ENCODE measurements at places on chromosomes 13 and 19.
A peak's percentile ranks its signal among the peaks of the same experiment; 100 is the strongest.

GRCh38 chr19:39420769-39421168 lies 8.3 kb downstream of the PLEKHG2 start:
- DNase-seq: no peak

DNA sequence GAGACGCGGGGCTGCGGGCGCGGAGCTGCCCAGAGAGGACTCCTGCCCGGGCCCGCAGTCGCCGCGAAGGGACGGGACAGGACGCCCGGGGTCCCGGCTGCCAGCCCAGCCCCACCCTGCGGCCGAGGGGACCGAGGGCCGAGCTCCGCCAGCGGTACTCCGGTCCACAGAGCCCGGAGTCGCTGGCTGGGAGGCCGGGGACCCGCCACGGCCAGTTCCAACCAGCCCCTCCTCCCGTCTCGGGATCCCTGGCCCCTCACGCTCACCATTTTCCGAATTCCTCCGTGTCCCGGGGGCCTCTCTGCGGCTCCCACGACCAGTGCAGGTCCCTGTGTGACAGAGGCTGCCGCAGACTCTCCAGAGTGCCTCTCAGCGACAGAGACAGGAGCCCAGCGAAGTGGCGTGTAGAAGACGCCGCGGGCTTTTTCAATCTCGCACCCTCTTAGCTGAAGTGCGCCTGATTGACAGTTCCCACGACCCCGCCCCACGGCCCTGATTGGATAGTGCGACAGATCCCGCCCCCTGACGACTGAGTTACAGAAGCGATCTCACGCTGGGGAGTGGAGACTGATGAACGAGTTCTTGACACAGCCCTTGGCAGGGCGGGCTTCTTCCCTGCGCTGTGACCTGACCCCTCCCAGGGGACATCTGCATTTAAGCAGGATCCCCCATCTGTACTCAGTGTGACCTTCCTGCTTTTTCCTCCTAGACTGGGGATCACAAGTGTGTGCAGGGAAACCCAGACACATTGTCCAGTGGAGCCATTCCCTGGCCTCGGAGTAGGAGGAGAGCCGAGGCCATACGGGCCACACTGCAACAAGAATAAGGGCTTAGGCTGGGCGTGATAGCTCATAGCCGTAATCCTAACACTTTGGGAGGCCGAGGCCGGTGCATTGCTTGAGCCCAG lies 44.0 kb downstream of the ZNF823 start:
- DNase-seq: peak; percentile 69

DNA sequence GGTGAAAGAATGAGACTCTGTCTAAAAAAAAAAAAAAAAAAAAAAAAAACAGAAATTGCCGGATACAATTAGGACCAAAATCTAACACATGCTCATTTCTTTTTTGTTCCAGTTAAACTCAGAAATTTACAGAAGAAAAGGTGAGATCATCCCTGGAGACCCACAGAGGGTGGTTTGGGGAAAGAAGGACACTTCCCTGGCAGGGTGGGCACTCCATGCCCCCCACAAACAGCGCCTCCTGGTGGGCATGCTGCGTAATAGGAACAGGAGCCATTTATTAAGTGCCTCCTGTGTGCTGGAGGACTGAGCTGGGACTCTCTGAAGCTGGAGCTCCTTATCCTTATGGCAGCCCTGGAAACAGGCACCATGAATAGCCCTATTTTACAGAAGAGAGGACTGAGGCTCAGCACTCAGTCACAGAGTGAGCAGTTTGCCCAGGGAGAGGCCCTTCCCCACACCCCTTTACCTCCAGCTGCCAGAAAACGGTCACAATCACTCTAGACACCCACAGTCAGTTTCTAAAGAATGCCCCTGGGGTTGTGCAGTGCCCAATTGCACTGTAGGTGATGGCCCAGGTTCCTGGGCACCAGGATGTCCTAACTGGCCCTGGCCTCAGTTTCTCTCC lies 10.1 kb downstream of the C19orf38 start:
- DNase-seq: no peak

DNA sequence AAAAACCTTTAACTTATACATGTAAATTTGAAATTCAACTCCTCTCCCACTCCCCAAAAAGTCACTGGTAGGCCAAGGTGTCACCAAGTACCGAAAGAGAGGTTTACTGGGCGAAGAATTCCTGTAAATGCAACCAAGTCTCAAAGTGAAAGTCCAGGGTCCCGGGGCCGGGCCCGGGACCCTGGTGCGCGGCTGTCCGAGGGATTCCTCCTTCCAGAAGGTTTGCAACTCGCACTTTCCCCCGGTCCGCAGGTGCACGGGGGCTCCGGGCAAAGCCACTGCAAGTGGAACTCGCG lies 1.1 kb downstream of the STK24 start:
- DNase-seq: no peak

- DNase-seq: no peak
Measured at GRCh38 chr13:37026771-37027170, 26.2 kb downstream of the EXOSC8 start.

GRCh38 chr19:3456925-3457527 lies 23.3 kb downstream of the SMIM24 start:
- no peak for DNase-seq

DNA sequence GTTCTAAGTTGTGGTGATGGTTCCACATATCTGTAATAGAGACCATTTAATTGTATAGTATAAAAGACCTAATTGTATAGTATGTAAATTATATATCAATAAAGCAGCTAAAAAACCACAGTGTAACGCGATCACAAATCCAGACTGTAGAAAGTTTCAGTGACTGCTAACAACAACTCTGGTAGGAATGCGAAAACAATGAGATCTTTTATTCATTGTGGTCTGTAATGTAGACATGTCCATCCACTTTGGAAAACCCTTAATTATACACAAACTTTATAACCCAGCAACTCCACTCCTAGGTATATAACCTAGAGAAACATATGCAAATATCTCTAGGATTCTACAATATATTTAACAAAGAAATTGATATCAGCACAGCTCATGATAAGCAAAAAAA lies 549.5 kb downstream of the SLITRK1 start:
- no peak for DNase-seq

GRCh38 chr13:59345311-59345710 lies 818.4 kb downstream of the DIAPH3 start:
- DNase-seq: no peak

DNA sequence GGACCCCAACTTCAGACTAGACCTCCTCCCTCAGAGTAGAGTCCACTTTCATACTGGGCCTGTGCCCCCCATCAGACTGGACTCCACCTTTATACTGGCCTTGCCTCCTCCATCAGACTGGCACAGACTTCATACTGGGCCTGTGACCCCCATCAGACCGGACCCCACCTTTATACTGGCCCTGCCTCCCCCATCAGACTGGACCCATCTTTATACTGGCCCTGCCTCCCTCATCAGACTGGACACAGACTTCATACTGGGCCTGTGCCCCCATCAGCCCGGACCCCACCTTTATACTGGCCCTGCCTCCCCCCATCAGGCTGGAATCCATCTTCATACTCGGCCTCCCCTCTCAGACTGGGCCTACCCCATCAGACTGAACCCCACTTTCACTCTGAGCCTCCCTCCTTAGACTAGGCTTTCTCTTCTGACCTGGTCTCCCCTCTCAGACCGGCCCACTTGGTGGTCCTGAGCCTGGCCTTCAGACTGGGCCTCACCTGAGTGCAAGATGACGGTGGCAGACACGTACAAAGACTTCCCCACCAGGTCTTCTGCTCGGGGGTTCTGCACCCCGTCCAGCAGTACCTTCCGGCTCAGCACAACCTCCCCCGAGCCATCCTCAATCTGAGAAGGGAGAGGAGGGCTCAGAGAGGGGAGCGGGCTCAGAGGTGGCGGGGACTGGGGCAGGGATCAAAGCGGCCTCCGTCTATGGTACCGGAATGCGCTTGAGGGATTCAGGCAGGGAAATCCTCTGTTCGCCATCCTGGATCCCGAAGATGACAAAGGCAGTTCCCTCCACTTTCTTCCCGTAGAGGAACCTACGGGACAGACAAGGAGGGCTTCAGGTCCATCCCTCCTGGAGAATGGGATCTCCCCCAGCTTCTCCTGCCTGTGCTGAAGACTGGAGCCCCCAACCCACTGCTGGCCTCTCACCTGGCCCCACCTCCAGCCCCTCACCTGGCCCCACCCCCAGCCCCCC lies 7.5 kb downstream of the C3 start:
- DNase-seq: no peak

DNA sequence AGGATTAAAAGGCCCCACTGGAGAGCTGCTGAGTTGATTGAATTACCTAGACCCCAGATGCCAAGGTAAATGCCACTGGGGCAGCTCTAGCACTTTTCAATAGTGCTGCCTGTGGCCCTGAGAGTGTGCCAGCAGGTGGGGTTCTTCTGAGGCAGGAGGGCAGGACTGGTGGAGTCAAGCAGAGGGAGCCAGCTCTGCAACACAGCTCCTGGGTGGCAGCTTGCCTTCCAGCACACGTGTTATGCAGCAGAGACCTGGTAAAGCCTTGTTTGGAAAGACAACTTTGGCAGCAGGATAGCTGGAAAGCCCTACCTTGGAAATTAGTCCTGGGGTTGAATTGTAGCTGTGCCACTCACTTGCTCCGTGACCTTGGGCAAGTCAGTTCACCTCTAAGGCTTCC lies 306.6 kb downstream of the ATP8A2 start:
- no peak for DNase-seq

DNA sequence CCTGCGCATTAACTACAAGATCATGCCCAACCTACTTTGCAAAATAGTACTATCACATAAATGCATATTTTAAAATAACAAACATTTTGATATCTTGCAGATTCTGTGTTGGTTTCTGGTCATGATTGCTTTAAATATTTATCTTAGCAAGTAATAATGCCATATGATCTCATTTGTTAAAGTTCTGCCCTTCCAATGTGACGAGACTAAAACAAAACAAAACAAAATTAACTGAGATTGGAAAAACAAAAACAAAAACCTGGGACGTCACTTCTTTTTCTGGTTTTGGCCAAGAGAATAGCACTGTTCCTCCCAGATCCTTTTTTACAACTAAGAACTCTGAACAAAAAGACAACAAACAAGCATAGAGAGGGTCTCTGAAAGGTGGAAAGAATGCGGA lies 436.3 kb downstream of the DACH1 start:
- no peak for DNase-seq

DNA sequence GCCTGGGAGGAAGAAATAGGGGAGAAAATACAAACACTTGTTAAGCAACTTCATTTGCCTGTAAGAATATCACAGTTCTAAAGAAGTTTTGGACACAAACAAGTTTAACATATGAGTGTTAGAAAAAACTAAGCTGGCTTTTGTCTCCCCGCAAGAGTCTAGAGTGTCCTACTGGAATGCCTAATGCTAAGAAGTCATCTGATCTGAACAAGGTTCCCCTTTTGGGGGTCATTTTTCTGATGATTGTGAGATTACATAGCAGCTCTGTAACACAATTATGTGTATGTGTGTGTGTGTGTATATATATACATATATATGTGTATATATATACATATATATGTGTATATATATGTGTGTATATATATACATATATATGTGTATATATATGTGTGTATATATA lies 12.7 kb downstream of the DNMT1 start:
- no peak for DNase-seq

GRCh38 chr19:41795031-41795461 lies 1.3 kb upstream of the CEACAM3 start:
- DNase-seq: peak; percentile 72

DNA sequence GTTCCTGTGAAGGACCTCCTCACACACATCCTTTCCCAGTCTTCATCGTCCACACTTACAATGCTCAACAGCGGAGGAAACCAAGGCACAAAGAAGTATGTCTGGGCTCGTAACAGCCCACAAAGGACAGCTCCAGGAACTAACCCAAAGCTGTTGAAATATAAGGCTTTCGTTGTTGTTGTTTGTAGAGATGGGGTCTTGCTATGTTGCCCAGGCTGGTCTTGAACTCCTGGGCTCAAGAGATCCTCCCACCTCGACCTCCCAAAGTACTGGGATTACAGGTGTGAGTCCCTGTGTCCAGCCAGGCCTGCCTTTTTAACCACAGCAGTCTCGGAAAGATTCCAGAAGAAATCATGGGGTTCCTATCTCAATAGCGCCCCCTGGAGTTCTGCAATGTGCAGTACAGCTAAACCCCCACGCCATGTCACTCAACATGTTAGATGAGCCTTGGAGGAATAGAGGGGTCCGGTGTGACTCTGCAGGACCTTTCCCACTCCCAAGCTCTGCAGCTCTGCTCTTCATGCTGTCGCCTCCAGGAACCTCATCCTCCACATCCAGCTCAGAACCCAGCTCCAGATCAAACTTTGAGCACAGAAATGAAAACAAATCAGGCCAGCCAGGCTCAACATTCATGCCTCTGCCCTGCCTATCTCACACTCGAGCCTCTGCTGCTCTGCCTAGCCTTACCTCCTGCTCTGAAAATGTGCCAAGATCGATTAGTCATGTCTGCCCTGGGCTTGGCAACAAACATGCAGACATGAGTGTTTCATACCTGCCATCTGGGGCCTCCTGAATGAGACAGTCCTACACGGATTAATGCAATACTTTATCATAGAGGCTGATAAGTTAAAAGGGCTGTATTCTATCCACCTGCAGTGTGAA lies 7.5 kb downstream of the PLA2G4C start:
- peak; percentile 31 for DNase-seq

DNA sequence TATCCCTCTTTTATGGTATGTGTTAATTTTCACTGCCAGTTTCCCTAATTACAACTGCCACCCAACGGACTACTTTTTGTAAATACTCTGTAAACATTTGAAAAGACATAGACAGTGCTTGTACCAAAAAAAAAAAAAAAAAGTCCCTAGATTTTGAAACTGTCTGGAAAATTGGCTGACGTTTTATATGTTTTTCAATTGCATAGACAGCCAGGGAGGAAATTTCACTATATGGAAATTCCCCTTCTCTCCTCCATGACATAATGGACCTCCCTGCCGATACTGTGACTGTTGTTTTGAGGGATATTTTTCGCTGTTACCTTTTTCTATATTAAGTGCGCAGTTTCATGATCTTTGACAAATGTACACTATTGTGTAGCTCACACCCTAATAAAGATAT lies 43.4 kb downstream of the C13orf42 start:
- DNase-seq: no peak

DNA sequence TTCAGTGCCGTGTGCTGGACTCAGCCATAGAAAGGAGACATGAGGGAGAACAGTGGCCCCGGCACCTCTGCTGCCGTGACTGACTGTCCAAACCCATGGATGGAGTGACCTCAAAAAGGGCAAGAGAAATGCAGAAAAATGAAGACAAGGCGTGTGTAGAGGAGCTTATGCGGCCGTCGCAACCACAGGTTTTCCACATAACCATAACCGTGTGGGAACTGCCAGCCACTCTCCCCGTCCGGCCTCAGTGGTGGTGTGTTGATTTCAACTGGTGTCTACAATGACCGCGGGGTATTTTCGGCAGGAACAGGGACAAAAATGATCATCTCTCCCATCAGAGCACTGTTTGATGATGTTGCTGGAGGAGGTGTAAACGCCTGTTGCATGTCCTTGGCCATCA lies 42.9 kb upstream of the F7 start:
- DNase-seq: no peak

DNA sequence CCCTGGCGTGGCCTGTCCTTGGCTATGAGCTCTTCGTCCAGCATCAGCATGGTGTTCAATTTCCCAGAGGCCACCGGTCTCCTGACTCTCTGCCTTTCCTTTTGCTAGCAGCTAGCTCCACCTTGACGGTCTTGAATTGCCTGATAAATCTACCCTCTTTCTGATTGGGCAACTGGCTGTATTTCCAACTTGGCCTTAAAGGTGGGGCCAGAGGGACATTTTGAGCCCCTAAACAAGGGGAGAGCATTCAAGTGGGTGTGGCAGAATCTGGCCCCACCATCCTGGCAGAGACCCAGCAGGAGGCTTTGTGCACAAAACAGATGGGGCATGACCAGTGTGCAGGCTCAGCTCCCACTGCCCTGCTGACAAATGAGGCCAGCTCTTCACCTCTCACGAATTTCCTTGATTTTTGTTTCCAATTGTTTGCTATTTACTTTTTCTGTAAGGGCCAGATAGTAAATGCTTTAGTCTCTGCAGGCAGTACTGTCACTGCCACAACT lies 148.9 kb upstream of the VSTM2B start:
- DNase-seq: no peak
